Activated T-helper 9 cell treated with anti-CD3 and anti-CD28 coated beads, Interleukin-2, amount 50 U/mL, for 16 hours (primary cell): ENCODE measurements at places on chromosomes 6 and 20.

DNA sequence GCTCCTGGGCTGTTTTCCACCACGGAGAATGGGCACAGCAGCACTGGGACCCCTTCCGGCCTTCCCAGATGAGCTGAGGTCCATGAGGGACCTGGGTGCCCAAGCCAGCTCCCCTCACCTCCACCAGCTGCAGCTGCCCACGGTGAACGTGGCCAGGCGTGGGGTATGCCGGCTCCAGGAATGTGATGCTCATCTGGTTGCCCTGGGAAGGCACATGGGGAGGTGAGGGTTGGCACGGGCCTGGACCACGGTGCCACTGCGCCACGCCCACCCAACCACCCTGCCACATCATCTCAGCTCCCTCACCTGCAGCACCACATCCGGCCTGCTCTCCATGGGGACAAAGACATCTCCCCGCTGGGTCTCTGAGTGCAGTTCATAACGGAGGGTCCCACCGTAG lies 23.8 kb downstream of the ADRM1 start:
- DNase-seq: no peak

DNA sequence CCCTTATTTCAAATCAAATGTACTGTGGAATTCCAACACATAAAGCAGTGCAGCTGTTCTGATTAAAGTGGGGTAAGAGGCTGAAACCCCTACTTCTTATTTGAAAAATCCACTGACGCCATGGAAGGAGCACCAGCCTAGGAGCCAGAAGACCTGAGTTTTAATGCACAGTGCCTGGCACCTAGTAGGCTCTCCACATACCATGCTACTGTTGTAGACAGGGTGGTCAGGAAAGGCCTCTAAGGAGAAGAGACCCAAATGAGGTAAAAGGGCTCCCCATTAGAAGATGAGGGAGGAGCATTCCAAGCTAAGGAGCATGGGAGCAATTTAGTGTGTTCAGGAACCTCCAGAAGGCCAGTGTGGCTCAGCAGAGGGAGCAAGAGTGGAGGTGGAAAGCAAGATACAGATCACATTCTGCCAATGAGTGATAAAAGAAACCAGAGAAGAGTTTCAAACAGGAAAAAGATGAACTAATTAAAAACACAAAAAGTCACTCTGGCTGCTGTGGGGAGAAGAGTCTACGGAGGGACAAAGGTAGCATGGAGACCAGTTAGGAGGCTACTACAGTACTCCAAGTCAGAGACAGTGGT lies 11.8 kb upstream of the ZNF76 start:
- DNase-seq: no peak

DNA sequence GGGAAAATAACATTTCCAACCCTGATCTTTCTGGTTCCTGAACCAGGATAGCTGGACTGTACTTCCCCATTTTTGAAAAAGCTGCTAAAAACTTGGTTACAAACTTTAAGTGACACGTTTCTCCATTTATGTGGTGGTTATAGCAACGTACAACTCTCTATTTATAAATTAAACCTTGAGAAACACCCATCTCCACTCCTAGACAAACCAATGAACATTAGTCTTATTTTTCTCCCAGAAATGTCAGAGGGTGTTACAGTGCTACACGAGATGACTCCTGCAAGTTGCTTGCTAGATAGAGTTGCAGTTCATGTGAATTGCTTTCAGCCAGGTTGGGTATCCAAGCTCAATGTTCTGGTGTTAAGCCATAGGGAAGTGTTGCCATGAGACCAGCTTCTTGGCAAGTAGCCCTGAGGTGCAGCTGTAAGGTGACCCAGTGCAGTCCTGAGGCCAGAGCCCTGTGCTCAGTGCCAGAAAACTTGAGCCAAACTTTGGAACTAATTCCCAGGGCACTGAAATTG lies 51.3 kb upstream of the REV3L start:
- DNase-seq: no peak

DNA sequence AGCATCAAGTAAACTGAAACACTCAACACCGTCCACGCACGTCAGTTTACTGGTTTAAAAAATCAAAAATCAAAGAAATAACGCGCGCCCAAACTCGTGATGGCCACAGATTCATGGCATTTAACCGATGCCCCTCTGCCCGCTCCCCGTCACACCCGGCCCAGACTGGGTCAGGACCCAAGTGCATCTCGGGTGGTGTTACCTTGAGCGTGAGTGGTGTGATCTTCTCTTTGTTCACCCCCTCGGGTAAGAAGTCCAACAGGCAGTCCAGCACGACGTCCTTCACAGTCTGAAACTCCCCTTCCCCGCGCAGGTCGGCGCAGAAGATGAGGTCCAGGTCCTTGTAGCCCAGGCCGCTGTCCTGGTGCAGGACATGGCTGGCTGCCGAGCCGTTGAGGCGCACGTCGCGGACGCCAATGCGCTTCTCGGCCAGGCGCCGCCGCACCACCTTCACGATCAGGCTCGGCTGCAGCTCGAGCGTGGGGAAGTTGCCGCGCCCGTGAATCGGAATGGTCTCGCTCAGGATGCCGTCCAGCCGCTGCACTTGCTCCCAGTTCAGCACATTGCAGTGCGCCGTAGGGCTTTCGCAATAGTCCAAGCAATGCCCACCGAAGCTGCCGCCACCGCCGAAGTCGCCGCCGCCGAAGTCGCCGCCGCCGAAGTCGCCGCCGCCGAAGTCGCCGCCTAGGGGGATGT lies 945 bp downstream of the TENT5A start:
- peak; percentile 6 for DNase-seq

GRCh38 chr6:12594530-12594893 lies 122.1 kb upstream of the PHACTR1 start:
- DNase-seq: no peak

DNA sequence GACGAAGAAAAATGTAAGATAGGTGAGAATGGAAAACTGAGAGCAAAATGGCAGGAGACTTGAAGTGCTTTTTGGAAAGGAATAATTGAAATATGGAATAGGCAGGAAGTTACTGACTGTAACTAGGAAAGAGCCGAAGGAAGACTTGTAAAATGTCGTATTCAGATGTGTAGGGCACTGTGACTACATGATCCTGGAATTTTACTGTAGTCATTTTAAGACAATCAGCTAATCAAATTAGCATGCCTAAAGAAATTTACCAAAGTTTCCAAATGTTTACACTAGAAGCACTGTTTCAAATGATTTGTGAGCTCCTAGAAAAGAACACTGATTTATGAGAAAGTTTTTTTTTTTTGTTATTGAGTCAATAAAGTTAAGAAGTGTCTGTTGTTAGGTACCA lies 21.2 kb upstream of the ADIG start:
- DNase-seq: no peak

- no peak for DNase-seq
Observed at GRCh38 chr20:61810738-61811135, 254.9 kb downstream of the TAF4 start.
